ENCODE measurements at places on chromosomes 16 and 17. TPM values are rescaled to one million over a fixed set of nuclear protein-coding genes. Genes with fewer than 3 reads are reported as not detected.

The TBX2 gene
- total RNA-seq: not detected

The SGCA gene
- total RNA-seq: not detected

The STAT3 gene
- 129 TPM for total RNA-seq

The ALDH3A1 gene
- total RNA-seq: not detected

The ZNF500 gene
- 33.9 TPM for total RNA-seq

The NME3 gene
- total RNA-seq: 88.6 TPM

The KRTAP2-2 gene
- not detected for total RNA-seq

GRCh38 chr16:57757326-57757786, 21.8 kb downstream of the KATNB1 start:
- peak; percentile 81 for DNase-seq

- DNase-seq: no peak
Observed at GRCh38 chr16:72372087-72373045, 200.4 kb upstream of the PMFBP1 start.

DNA sequence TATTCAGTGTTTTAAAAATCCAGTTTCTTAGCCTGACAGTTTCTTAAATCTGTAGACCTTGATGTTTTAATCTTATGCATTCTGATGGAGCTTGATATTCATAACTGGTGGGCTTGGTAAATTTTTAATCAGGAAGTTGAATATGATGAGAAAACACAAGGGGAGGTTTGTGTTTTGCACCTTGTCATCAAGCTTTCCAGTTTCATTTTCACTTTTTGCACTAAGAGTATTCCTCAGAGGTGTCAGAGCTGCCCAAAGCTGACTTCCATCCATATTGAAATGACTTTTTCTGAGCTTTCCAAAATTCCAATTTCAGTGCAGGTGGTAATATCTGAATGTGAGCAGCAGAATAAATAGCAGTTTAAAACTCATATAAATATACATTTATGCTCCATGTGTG, 555.0 kb upstream of the RBFOX1 start:
- DNase-seq: no peak

- no peak for DNase-seq
Observed at GRCh38 chr17:57578608-57579225, 166.4 kb downstream of the CCDC182 start.

DNA sequence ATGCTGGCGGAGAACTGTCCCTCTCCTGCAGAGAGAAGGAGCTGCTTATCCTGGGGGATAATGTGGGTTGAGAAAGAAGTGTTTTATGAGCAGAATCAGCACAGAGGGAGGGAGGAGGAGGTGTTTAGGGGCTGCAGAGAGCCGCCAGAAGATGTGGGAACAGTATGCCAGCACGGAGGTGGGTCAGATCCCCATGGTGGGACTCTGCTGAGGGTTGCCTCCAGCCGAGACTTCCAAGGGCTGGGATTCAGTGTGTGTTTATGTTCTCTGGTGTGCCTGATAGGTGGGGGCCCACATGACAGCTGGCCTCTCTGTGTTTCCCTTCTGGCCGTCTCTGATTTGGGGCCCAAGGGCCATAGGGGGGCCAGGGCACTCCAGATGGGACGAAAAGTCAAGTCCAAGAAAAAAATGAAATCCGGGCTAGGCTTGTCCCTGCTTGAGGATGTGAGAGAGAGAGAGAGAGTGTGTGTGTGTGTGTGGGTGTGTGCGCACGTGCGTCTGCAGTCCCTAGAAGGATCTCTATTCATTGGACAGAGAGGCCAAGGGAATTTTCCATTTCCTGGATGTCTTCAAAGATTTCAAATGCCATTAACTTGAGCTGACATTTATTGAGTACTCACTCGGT, 21.6 kb downstream of the PRKCB start:
- DNase-seq: no peak

- no peak for DNase-seq
Observed at GRCh38 chr17:3660311-3660891, 8.0 kb downstream of the TAX1BP3 start.

- DNase-seq: no peak
Observed at GRCh38 chr17:60717814-60718213, 40.2 kb downstream of the BCAS3 start.

DNA sequence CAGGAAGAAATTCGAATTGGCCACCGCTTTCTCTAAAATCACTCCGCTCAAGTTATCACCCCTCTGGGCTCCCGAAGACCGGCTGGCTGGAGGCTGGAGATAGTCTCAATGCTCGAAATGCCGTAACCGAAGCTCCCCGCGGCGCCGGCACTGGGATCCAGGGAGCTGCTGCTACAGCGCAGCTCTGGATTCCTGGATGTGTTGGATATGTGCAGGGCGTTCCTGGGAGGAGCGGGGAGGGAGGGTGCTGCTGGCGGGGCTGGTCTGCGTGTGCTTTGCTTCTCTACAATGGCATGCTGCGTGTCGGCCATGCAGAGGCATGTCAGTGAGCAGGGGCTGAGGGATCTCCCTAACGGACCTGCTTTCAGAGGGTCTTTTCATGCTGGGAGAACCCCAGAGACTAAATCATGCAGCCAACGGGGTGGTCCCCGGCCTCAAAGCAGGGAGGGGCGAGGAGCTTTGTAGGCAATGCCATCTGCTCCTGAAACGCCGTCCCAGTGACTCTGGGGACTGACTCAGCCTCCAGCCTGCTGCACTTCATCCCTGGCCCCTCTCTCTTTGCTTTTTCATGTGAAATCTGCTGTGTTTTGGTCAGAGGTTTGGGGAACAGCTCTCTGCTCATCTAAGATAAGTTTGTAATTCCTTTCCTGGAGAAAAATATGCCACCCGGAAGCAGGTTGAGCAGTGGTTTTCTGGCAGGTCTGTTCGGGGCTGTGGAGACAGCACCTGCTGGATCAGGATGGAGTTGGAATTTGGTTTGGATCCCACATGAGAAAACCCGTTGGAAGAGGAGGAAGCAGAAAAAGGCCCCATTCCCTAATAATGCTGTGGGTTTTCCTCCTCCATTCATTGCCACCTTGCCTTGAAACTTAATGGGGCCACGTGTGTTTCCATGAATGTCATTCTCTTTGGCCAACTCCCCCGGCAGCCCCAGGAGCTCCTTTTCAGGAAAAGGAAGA, 311.4 kb downstream of the SEC14L1 start:
- DNase-seq: no peak

- DNase-seq: peak; percentile 22
Observed at GRCh38 chr17:5097101-5097834, 14.4 kb downstream of the ZNF232 start.

DNA sequence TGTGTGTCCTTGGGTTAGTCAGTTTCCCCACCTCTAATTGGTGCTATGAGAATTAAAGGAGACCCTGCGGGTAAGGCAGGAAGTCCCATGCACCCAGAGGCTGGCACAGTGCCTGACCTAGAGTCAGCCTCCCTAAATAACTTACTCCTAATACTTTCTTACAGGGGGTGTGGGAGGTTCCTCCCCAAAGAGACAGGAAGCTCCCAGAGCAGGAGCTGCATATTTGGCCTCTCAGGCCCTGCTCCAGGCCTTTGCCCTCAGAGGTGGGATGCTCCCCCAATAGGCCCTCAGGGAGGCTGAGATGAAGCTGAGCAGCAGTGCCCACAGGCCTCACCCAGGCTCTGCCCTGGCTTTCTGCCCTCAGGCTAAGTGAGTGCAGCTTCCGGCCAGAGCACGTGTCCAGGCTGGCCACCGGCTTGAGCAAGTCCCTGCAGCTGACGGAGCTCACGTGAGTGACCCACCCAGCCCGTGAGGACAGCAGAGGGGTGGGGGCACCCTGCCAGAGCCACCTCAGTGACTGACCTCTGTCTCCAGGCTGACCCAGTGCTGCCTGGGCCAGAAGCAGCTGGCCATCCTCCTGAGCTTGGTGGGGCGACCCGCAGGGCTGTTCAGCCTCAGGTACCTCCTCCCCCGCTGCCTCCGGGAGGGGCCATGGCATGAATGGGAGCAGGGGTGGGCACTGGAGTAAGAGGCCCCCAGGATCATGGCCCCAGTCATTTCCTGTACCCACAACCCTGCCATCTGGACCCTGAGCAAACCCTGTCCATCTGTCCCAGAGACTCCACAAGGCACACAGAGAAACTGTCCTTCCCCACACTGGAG, 31.1 kb upstream of the CPNE2 start:
- no peak for DNase-seq

DNA sequence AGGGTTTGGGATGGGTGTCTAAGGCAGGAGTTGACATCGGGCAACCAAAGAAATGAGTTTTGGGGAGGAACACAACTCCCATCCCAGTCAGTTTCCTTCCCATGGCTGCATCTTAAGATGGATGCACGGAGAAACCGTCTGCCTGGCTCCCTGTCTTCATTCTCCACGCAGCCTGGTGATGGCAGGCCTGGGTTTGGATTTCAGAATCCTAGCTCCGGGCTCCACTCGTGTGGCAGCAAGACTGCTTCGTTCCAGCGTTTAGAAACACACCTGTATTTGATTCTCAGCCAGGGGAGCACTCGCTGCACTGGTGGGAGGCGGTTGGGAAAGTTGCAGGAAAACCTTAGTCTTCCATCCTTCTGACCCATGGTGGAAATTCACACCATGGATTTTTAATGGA, 141.1 kb downstream of the RAB11FIP4 start:
- no peak for DNase-seq

GRCh38 chr17:74134991-74135390, 68.5 kb upstream of the RPL38 start:
- DNase-seq: no peak
